ENCODE measurements at places on chromosomes 2 and 18.

GRCh38 chr2:31129375-31130171 is 8.7 kb downstream of the GALNT14 start:
- no peak overlapping the region for H3K4me3 ChIP-seq
- peaks cover 2% of the 10 kb centered on the region for H3K36me3 ChIP-seq
- no peak for DNase-seq
- no peaks in the 10 kb centered on the region for H3K27me3 ChIP-seq
- H3K4me1 ChIP-seq: peaks cover 6% of the 10 kb centered on the region

GRCh38 chr2:191854382-191855372 is 7.8 kb upstream of the CAVIN2 start:
- peak; percentile 51 for DNase-seq
- peaks cover 50% of the 10 kb centered on the region for H3K4me1 ChIP-seq
- H3K36me3 ChIP-seq: no peaks in the 10 kb centered on the region
- H3K27me3 ChIP-seq: no peaks in the 10 kb centered on the region
- peak overlapping the region; percentile 65 for H3K27ac ChIP-seq
- no peak overlapping the region for H3K4me3 ChIP-seq

GRCh38 chr2:233976690-233977294 is 59.6 kb downstream of the TRPM8 start:
- no peak overlapping the region for H3K27ac ChIP-seq
- peak; percentile 40 for DNase-seq
- peaks cover 13% of the 10 kb centered on the region for H3K27me3 ChIP-seq
- no peaks in the 10 kb centered on the region for H3K4me1 ChIP-seq

DNA sequence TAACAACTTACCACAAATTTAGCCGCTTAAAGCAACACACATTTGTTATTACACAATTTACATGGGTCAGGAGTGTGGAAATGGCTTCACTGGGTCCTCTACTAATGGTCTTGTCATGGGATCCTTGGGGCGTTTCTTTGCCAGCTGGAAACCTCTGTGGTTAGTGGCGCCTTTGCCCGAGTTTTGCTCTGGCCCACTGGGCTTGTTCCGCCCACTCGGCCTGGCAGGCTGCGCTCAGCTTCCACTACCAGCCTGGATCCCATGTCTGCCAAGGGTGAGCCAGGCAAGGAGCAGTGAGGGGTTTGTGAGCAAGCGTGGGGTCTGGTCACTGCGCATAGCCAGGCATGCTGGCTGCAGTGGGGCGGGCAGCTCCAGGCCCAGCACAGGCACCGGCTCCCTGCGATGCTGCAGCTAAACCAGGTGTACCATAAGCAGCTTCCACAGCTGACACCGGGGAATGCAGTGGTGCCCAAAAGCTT is 16.2 kb upstream of the MBD2 start:
- peak; percentile 18 for DNase-seq
- H3K36me3 ChIP-seq: no peaks in the 10 kb centered on the region
- peaks cover 25% of the 10 kb centered on the region for H3K4me1 ChIP-seq
- H3K4me3 ChIP-seq: no peak overlapping the region

DNA sequence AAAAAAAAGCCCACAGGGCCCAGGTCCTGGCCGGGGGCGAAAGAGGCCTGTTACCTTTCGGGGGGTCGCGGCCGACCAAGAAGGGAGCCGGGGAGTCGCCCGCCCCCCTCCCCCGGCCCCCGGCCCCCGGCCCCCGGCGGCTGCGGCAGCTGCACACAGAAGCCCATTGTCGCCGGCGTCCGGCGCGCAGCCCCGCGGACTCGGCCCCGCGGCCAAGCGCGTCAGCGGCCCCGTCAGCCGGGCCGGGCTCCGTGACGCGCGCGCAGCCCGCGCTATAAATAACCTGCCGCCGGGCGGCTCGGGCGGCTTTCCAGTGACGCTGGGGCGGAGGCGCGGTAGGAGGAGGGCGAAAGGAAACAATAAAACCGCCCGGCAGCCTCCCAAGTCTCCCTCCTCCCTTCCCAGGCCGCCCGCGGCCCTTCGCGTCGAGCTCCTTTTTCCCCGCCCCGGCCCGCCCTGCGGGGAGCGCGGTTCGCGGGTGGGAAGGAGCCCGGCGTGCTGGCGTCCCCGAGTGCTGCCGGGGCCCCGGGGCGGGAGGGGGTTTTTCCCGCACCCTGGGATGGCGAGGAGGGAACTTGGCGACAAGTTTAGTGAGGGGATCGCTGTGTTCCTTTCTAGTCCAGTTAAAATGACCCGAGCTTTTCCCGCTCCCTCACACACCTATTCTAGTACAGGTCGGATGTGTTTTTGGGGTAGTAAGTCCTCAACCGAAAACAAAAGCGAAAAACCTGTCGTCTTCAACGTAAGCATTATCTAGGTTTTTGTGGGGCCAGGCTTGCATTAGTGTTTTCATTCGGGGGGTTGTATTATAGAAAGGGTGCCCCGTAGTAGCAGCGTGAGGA is 10.0 kb upstream of the NR4A2 start:
- H3K27ac ChIP-seq: peak overlapping the region; percentile 88
- peak; percentile 90 for DNase-seq
- peaks cover 16% of the 10 kb centered on the region for H3K4me1 ChIP-seq
- no peaks in the 10 kb centered on the region for H3K36me3 ChIP-seq
- no peaks in the 10 kb centered on the region for H3K27me3 ChIP-seq

- no peak overlapping the region for H3K27ac ChIP-seq
- no peaks in the 10 kb centered on the region for H3K36me3 ChIP-seq
- no peaks in the 10 kb centered on the region for H3K4me1 ChIP-seq
These were observed 55.1 kb downstream of the CPS1 start for GRCh38 chr2:210611466-210611865.

DNA sequence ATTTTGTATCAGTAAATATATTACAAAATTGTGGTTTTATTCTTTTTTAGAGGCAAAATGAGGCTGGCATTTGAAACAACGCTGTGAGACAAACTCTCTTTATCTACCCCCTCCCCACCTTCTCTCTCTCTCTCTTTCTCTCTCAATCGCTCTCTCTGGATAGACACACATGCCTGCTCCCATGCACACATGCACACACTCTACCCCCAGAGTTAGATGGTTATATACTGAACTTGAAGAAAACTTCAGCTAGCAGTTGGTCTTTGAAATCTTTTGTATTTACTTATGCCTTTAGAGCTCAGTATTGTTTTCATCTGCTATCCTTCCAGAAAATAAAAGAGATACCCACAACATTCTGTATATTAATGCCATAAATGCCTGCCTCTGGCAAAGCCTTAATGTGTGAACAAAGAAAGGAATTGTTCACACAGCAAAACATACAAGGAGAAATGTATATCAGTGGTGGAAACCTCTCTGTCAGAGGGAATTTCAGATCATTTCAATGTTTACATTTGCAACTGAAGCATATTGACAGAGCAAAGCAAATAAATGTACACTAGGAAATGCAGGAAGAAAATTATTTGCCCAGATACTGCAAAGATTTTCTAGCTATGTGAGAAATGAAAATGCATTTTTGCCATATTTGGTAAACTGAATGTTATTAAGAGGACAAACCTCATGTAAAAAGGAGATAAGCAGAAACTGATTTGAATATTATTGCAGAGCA is 217.0 kb upstream of the UBE2E3 start:
- no peak overlapping the region for H3K27ac ChIP-seq
- no peak overlapping the region for H3K4me3 ChIP-seq
- no peaks in the 10 kb centered on the region for H3K27me3 ChIP-seq
- DNase-seq: no peak
- H3K36me3 ChIP-seq: no peaks in the 10 kb centered on the region

DNA sequence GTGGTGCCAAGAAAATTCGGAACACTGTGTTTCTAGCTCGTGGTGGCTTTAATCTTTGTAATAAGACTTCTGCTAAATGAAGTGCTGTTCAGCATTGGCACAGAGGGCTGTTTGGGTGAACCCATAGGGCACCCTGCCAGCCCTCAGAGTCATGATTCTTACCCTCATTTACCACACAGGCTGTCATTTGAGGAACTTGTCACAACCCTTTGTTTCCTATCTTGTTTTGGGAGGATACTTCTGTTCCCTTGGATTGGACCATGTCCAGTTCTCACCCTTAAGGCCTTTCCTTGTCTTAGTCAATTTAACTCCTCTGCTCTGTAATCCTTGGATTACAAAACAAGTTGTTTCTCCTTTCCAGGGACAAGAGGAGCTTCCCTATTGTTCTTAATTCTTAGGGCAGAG is 225.7 kb downstream of the MTX2 start:
- peaks cover 6% of the 10 kb centered on the region for H3K27me3 ChIP-seq
- peak; percentile 98 for DNase-seq
- H3K27ac ChIP-seq: no peak overlapping the region
- no peak overlapping the region for H3K4me3 ChIP-seq
- H3K36me3 ChIP-seq: no peaks in the 10 kb centered on the region

DNA sequence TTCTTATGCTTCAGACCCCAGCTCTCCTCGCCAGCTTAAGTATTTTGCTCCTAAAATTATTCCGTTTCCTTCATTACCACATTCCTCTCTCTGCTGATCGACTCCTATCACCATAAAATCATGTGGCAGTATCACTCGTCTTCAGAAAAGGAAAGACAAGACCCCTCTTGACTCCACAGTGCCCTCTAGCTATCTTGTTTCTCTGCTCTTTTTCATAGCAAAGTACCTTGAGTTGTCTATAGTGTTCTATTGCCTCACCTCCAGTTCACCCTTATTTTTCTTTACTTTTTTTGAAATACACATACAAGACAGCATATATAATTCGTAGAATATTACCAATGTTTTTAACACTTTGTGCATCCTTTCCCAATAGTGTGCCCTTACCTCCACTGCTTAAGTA is 273.2 kb upstream of the SIX3 start:
- no peak overlapping the region for H3K27ac ChIP-seq
- no peaks in the 10 kb centered on the region for H3K4me1 ChIP-seq
- H3K27me3 ChIP-seq: no peaks in the 10 kb centered on the region
- no peaks in the 10 kb centered on the region for H3K36me3 ChIP-seq
- no peak overlapping the region for H3K4me3 ChIP-seq

DNA sequence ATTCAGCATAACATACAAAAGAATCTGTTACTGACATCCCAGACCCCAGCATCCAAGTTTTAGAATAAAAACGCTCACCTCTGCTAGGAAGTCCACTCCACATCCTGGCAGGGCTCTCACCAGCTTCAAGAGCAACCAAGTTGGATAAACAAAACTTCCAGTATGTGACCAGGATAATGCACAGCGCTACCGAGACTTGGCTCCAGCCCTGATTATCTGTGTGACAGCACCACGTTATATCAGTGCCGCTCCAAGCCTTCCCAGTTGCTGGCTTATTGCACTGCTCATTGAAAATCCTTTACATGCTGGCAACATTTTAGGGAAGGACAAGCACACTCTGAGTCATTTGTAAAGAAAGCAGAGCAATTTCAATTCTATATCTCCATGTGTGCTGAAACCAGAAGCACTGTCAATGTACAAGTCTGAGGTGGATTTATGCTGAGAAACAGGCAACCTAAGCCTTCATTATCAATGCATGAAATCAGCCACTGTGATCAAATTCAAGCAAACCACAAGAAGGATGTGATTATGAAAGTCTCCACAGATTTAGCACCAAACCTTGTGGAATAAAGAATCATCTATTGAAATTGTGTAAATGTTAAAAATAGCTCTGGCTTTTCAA is 115.7 kb downstream of the ZNF385B start:
- H3K27me3 ChIP-seq: no peaks in the 10 kb centered on the region
- no peaks in the 10 kb centered on the region for H3K36me3 ChIP-seq
- no peak for DNase-seq
- H3K4me1 ChIP-seq: no peaks in the 10 kb centered on the region

GRCh38 chr2:64731746-64732145 is 78.0 kb upstream of the SERTAD2 start:
- peaks cover 24% of the 10 kb centered on the region for H3K4me1 ChIP-seq
- peak overlapping the region; percentile 54 for H3K4me3 ChIP-seq
- peak overlapping the region; percentile 25 for H3K27ac ChIP-seq
- DNase-seq: peak; percentile 48
- H3K27me3 ChIP-seq: no peaks in the 10 kb centered on the region

DNA sequence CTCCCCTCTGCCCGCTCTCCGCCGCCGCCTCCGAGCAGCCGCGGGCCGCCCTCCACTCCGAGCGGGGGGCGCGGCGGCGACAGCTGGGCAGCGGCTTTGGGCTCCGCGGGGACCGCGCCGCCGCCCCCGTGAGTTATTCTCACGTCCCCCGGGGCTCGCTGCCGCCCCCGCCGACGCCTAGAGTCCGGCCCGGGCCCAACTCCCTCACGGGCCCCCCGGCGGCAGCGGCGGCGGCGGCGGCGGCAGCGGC is 645 bp downstream of the MIB1 start:
- no peaks in the 10 kb centered on the region for H3K36me3 ChIP-seq
- peaks cover 29% of the 10 kb centered on the region for H3K4me1 ChIP-seq
- DNase-seq: no peak
- H3K4me3 ChIP-seq: peak overlapping the region; percentile 95
- H3K27ac ChIP-seq: peak overlapping the region; percentile 84

GRCh38 chr2:28063492-28063962 is 173.0 kb downstream of the BABAM2 start:
- no peaks in the 10 kb centered on the region for H3K4me1 ChIP-seq
- no peak overlapping the region for H3K27ac ChIP-seq
- no peak overlapping the region for H3K4me3 ChIP-seq
- H3K36me3 ChIP-seq: no peaks in the 10 kb centered on the region

- H3K4me1 ChIP-seq: no peaks in the 10 kb centered on the region
- no peak overlapping the region for H3K27ac ChIP-seq
- no peak for DNase-seq
- no peaks in the 10 kb centered on the region for H3K27me3 ChIP-seq
These were observed 71.4 kb downstream of the MARCHF4 start for GRCh38 chr2:216300906-216301305.

GRCh38 chr2:212903413-212903812 is 248.0 kb downstream of the IKZF2 start:
- no peak for DNase-seq
- no peaks in the 10 kb centered on the region for H3K36me3 ChIP-seq
- no peaks in the 10 kb centered on the region for H3K4me1 ChIP-seq
- H3K4me3 ChIP-seq: no peak overlapping the region
- no peak overlapping the region for H3K27ac ChIP-seq

DNA sequence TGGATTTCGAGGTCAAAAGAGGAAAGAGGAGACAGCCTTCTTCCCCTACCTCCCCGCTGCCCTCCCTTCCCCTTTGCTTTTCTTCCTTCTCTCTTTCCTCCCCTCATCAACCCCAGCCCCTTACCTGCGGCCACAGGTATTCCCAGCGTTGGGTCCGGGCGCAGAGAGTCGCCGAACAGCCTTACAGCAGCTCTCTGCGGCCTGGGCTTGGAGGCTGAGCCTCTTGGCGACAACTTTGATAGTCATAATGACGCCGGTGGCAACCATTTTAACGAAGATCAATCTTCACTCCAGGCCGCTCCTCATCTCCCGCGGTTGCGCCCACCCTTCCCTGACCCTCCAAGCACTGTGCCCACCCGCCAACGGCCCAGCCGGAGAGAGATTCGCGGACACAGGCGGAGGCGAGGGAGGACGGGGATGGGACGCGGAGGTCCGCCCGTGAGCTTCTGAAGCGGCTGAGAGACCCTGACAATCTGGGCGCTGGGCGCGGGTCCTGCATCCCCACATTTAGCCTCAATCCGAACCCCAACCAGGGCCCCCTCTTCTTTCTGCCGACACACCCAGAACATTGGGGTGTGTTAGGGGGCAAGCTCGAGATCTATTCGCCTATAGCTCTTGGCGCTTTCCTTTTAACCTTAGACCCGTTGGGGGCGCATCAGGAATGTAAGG is 1.5 kb upstream of the EVX2 start:
- DNase-seq: no peak
- H3K4me3 ChIP-seq: no peak overlapping the region
- no peak overlapping the region for H3K27ac ChIP-seq
- peaks cover 100% of the 10 kb centered on the region for H3K27me3 ChIP-seq
- H3K36me3 ChIP-seq: no peaks in the 10 kb centered on the region
- H3K4me1 ChIP-seq: peaks cover 10% of the 10 kb centered on the region

GRCh38 chr18:62959481-62959880 is 244.1 kb downstream of the PHLPP1 start:
- no peaks in the 10 kb centered on the region for H3K27me3 ChIP-seq
- peaks cover 8% of the 10 kb centered on the region for H3K4me1 ChIP-seq

GRCh38 chr2:26735097-26735496 is 29.0 kb upstream of the SLC35F6 start:
- DNase-seq: peak; percentile 45
- H3K27ac ChIP-seq: no peak overlapping the region
- peaks cover 18% of the 10 kb centered on the region for H3K27me3 ChIP-seq
- no peaks in the 10 kb centered on the region for H3K36me3 ChIP-seq
- peaks cover 3% of the 10 kb centered on the region for H3K4me1 ChIP-seq
- H3K4me3 ChIP-seq: no peak overlapping the region

Data from common myeloid progenitor, CD34-positive (primary cell).